ENCODE measurements at places on chromosomes 5 and 9. TPM values are rescaled to one million over a fixed set of nuclear protein-coding genes. Genes with fewer than 3 reads are reported as not detected.

- DNase-seq: no peak
These were observed 13.4 kb upstream of the TSC1 start for GRCh38 chr9:132957805-132958204.

GRCh38 chr9:91814753-91815152, 135.3 kb downstream of the ROR2 start:
- no peak for DNase-seq

DNA sequence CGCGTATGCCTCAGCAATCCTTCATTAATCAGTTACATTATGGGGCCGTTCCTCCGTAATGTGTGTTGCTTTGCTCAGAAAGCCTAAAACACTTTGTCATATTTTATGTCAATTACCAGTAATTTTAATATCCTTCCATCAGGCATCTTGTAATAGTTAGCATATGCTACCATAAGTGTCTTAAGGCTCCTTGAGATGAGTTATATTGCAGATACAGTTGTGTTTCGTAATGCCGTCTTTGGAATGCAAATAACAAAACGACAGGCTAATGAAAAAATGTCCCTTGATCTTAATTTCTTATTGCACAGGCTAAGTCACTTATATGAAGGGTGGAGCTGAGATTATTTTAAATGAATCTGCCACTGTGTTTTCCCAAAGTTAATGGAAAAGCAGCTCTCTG, 50.5 kb downstream of the TBCA start:
- no peak for DNase-seq

- DNase-seq: peak; percentile 93
These were observed 36.2 kb downstream of the SH3PXD2B start for GRCh38 chr5:172417983-172418630.

- no peak for DNase-seq
These were observed 74.6 kb downstream of the RETREG1 start for GRCh38 chr5:16542236-16542635.

DNA sequence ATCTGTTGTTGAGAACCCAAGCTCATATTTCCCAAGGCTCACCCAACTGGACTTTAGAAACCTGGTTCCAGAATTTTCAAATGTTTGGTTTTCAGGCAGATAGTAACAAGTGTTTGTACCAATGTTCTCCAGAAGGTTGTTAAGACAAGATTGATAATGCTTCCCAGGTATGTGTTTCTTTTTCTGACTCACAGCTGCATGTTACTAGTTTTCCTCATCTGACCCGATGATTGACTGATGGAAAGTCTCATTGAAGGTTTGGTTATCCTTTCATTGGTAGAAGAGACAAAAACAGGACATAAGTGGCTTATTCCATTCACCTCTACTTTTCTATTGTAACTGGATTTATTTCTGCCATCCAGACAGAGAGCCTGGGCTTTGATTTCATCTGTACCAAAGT, 10.4 kb downstream of the BASP1 start:
- DNase-seq: no peak

DNA sequence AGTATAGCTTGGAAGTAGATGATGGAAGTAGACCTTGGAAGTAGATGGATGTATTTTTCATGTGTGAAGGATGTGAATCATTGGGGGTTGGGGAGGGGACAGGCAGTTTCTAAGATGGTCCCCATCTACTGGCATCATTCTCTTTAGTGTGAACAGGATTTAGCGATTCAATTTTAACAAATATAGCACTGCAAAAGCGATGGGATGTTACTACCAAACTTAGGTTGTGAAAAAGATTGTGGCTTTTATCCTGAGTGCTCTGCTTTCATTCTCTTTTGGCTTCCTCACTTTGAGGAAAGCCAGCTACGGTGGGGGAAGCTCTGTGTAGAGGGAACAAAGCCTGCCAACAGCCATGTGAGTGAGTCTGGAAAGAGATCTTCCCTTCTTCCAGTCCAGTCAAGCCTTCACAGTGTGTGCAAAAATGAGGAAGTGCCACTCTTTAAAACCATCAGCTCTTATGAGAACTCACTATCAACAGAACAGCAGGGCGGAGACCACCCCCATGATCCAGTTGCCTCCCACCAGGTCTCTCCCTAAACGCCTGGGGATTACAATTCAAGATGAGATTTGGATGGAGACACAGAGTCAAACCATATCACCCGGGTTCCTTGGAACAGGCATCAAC, 441.4 kb downstream of the SH3GL2 start:
- DNase-seq: no peak

DNA sequence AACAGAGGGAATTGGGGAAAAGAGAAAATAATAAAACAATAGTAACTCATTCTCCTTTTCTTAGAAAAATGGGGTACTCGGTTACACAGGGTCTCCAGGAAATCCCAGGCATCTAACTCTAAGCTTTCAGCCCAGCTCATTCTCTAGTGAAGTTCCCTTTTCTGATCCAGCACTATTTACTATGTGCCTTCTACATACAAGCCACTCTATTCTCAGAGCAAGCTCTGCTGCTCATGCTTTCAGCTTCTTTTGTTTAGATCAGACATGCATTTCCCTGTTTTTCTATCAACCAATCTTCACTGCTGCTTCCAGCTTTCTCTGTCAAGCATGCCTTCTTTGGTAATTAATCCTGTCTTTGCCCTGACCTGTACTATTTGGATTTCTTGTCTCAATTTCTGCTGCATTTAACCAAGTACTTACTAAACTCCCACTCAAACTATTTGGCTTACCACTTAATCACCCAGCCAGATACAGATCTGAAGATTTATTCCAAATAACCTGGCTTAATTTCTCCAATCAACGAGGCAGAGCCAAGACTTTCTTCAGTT, 25.3 kb downstream of the OSMR start:
- no peak for DNase-seq

DNA sequence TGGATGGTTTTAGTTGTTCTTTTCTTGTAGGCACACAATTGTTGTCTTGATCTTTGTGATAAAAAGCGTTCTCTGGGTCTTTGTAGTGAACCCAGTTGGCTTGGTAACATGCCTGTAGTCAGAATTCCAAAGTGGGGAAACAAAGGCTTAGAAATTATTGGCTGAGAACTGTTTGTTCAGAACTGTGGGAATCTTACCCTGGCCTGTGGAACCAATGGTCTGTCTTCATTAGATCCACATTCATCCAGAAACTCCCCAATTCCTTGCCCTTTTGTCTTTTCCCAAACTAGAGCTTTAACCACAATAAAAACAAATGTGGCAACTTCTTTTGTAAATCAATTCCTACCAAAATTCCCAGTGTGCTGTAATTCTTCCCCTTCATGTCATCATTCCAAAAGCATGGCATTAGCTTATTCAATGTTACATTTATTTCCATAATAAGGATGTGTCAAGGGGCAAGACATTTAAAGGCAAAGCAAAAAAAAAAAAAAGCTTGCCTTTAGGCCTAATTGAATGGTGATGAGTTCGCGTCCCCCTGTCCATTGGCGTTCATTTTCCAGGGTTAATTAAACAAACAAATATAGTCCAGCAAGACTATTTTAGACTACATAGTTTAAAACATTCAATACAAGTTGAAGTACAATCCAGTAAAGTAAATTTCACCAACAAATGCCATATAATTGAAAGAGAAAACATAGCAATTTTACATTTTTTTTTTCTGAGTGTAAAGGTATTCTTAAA, 249.8 kb upstream of the ZNF608 start:
- no peak for DNase-seq

- no peak for DNase-seq
These were observed 28.5 kb downstream of the KCNV2 start for GRCh38 chr9:2745560-2746380.

GRCh38 chr5:75364571-75365280, 27.7 kb downstream of the HMGCR start:
- no peak for DNase-seq

DNA sequence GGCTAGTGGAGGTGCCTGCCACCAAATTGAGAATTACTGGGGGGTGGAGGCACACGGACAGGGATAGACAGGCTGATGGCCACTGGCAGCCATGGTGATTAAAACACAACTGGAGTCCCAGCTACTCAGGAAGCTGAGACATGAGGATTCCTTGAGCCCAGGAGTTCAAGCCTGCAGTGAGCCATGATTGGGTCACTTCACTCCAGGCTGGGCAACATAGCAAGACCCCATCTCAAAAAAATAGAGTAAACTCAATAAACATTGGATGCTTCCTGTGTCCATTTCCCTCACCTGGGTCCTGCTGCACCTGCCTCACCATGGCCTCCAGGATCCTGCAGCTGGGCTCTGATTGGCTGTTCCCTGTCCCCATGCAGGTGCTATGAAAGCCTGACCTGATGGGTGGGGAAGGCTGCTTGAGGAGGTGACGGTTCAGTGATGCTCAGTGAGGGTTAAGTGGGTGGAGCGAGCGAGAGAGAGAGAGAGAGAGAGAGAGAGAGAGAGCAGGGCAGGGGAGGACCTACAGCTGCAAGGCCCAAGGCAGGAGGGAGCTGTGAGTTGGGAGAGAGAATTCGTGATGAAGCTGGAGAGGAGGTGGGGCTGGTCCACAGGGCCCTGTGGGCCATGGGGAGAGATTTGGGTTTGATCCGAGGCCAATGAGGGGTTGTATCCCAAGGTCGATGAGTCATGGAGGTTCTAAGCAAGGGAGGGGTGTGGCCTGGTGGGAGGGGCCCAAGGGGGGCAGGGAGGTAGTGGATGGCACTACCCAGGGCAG, 36.7 kb upstream of the FUBP3 start:
- no peak for DNase-seq

DNA sequence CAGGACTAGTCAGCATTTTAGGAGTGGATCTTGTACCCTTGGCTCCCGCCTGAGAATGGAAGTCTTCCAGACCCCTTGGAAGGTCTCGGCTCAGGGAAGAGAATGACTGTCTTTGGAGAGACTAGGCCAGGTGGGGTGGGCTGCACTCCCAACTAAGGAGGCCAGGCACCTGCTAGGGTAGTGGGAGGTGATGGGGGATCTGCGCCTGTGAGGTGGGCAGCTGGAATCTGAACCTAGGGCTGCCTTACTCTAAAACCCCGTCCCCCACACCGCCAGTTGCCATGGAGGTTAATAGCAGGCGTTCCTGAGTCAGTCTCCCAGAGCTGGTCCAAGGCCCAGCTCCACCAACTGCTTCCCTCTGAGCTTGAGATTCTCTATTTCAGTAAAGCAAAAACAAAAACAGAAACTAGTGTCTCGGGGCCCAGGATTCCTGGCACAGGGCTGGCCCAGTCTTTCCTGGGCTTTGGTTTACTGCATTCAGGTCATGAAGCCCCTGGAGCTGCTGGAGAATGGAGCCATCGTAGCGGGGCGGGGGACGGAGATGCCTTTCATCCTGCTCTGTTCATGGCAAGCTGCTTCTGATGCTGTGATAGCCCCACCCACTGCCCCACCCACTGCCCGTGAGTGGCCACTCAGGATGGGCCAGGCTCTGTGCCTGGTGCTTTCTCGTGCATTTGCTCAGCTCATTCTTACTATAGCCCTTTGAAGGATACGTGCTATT, 57.5 kb downstream of the DAB2IP start:
- DNase-seq: no peak

DNA sequence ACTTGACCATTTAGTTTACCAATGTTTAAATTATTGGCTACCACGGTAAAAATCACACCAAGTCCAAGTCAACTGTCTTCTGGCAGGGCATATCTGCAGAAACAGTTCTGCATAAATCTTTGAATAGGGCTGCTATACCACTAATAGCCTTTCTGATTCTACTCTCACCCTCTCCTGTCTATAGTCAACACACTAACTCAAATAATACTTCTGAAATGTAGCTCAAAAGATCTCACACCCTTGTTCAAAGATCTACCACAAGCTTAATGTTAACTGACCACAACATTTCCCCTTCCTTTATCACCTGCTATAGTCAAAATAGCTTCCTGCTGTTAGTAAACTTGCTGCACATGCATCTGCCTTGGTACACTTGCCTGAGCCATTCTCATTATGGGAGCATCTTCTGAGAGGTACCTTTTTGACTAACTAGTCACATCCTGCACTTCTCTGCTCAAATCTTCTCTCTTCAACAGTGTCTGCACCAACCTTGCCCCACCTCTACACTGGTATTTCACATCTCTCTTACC, 319.4 kb downstream of the CDH10 start:
- DNase-seq: no peak

The C1QTNF2 gene
- total RNA-seq: 3.8 TPM

The PCDHGA5 gene
- total RNA-seq: 4.6 TPM

The TRIM36 gene
- total RNA-seq: 0.62 TPM

The SLC6A19 gene
- total RNA-seq: not detected

The CDH18 gene
- not detected for total RNA-seq

The OR1Q1 gene
- total RNA-seq: not detected
